ENCODE measurements at places on chromosomes 1 and 21. TPM values are rescaled to one million over a fixed set of nuclear protein-coding genes. Genes with fewer than 3 reads are reported as not detected.

Gene RUNX3
- 156 TPM for total RNA-seq

Gene CHODL
- 0.07 TPM for total RNA-seq

Gene ITPKB
- total RNA-seq = 31.0 TPM

Gene SPATA45
- total RNA-seq = not detected

Gene STMN1
- total RNA-seq = 557 TPM

Gene ATP1A4
- total RNA-seq = not detected

Gene CRYBG2
- total RNA-seq = 1.5 TPM

Gene LAD1
- total RNA-seq = not detected

Gene REN
- total RNA-seq = not detected

Measured in activated CD4-positive, alpha-beta T cell treated with anti-CD3 and anti-CD28 coated beads for 36 hours (primary cell).